ENCODE measurements at places on chromosomes 1 and 21. TPM values are rescaled to one million over a fixed set of nuclear protein-coding genes. Genes with fewer than 3 reads are reported as not detected.

- H3K27me3 ChIP-seq = peaks cover 3% of the 10 kb centered on the region
- H3K36me3 ChIP-seq = no peaks in the 10 kb centered on the region
- H3K4me1 ChIP-seq = peaks cover 24% of the 10 kb centered on the region
- peak overlapping the region; percentile 88 for H3K27ac ChIP-seq
These were observed 674 bp upstream of the TTC4 start for GRCh38 chr1:54714881-54715492.

DNA sequence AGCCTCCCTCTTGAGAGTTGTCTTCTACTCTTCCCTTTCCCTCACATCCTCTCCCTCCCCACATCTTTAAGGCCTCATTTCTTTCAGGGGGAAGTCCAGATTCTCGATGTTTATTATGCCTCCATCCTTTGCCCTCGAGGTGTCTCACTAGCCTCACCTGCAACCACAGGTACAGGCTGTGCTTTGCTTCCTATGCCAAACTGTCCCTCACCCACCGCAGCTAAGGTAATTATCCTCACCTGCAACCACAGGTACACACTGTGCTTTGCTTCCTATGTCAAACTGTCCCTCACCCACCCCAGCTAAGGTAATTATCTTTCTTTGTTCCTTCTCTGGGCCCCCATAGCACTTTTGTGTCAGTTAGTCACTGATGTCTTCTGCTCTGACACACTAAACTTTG is 328.1 kb upstream of the SNX7 start:
- H3K27ac ChIP-seq = no peak overlapping the region
- peaks cover 5% of the 10 kb centered on the region for H3K27me3 ChIP-seq
- H3K4me3 ChIP-seq = no peak overlapping the region
- DNase-seq = no peak
- no peaks in the 10 kb centered on the region for H3K4me1 ChIP-seq
- no peaks in the 10 kb centered on the region for H3K36me3 ChIP-seq

DNA sequence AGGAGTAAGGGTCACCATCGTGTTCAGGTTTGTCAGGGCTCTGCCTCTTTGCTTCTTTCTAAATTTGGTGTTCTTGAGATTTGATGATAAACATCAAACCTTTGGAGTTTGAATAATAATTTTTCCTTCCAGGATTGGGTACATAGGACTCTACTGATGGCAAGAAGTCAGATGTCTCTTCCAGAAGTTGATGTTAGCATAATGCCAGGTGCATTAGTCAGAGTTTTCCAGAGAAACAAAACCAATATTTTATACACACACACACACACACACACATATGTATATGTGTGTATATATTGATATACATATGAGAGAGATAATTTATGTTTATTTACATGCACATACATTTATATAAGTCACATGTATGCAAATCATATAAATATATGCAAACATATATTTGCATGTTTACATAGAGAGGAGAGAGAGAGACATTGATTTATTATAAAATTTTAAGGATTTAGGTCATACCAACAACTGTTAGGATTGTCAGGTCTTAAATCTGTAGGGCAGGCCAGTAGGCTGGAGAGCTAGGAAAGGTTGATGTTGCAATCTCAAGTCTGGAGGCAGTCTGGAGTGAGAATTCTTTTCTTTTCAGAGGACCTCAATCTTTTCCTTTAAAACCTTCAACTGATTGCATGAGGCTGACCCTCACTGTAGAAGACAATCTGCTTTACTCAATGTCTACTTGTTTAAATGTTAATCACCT is 199.2 kb downstream of the HLX start:
- no peak for DNase-seq
- H3K36me3 ChIP-seq = no peaks in the 10 kb centered on the region
- no peak overlapping the region for H3K27ac ChIP-seq
- no peaks in the 10 kb centered on the region for H3K27me3 ChIP-seq

- peak overlapping the region; percentile 96 for H3K27ac ChIP-seq
- H3K4me1 ChIP-seq = peaks cover 20% of the 10 kb centered on the region
- no peak for DNase-seq
- peaks cover 5% of the 10 kb centered on the region for H3K27me3 ChIP-seq
- H3K4me3 ChIP-seq = peak overlapping the region; percentile 92
These were observed 1.0 kb upstream of the HP1BP3 start for GRCh38 chr1:20787840-20788795.

TMEM79 gene
- 12.8 TPM for total RNA-seq

AADACL4 gene
- not detected for total RNA-seq

IL6R gene
- total RNA-seq = 4.6 TPM

C8B gene
- not detected for total RNA-seq

OR2T6 gene
- not detected for total RNA-seq
